ENCODE measurements at places on chromosomes 6 and 20. TPM values are rescaled to one million over a fixed set of nuclear protein-coding genes. Genes with fewer than 3 reads are reported as not detected.

KCNB1 gene
- not detected for total RNA-seq

FAM83D gene
- total RNA-seq, result 10.5 TPM

AVP gene
- total RNA-seq, result not detected

GRCh38 chr6:147479857-147480256 is 28.6 kb upstream of the SAMD5 start:
- DNase-seq, result no peak

DNA sequence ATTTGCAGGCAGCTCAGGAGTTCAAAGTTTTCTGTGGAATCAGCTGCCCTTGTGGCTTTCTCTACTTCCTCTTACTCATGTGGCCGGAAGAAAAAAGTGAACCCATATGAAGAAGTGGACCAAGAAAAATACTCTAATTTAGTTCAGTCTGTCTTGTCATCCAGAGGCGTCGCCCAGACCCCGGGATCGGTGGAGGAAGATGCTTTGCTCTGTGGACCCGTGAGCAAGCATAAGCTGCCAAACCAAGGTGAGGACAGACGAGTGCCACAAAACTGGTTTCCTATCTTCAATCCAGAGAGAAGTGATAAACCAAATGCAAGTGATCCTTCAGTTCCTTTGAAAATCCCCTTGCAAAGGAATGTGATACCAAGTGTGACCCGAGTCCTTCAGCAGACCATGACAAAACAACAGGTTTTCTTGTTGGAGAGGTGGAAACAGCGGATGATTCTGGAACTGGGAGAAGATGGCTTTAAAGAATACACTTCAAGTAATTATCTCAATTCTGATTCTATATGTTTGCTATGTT is 1.1 kb downstream of the MGME1 start:
- DNase-seq, result peak; percentile 47

DNA sequence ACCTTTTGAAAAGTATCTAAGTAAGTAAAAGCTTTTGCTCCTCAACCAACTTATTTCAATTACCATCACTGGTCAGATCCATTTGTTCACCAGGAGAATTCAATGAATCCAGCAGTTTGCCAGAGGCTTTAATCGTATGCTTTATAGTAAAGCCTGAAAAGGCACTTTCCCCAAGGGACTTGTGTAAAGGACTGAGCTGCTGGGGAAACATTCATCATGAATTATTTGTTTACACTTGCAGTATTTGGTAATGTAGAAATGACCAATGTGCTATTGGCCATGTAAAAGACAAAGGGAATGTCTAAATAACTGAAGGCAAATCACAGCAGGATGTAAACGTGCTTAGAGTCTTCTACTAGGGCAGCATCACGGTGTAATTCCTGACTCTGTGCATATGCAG is 471.4 kb downstream of the ADGRB3 start:
- DNase-seq, result no peak

DNA sequence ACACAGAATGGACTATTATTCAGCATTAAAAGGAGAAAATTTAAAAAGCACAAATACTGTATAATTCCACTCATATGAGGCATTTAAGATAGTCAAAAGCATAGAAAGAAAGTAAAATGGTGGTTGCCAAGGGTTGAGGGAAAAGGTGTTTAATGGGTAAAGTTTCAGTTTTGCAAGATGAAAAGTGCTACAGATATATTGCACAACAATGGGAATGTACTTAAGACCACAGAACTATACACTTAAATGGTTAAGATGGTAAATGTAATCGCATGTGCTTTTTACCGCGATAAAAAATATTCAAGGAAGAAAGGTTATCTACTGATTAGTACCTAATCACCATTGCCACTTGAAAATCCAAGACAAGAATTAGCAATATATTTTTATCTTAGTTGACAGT is 71.8 kb upstream of the NOX3 start:
- DNase-seq, result no peak
